ENCODE measurements at places on chromosomes 5 and 9.

DNA sequence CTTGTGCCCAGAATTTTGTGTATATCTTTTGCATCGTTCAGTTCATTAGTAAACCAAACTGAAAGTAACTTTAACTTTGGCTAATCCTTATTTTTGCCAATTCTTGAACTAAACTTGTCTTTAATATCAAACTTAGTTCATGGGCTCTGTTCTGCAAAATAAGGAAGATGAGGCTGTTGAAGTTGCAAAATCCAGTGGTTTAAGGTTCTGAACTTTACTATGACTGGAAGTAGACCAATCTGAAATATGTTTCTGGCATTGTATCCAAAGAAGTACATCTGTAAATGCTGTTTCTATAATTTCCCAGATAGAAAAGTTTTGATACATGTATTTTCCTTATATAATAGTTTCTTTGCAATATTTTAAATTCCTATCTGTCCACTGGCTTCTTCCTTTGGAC, 238.1 kb downstream of the CETN3 start:
- DNase-seq: no peak

DNA sequence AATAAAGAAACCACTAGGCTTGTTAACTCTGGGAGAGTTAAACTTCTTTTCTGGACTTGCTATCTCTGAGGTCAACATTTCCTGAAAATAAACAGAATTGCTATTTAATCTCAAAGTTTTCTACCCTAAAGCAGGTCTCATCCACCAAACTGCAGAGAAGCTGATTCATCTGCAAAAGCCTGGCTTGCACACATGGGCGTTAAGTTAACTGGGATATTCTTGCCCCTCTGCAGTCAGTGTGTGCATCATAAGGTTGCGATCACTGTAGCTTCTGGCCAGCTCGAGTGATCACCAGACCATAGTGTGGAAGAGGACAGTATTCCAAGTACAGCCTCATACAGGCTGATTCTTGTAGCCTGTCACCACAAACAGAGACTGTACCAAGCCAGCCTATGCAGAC, 99.2 kb downstream of the SPOCK1 start:
- no peak for DNase-seq

DNA sequence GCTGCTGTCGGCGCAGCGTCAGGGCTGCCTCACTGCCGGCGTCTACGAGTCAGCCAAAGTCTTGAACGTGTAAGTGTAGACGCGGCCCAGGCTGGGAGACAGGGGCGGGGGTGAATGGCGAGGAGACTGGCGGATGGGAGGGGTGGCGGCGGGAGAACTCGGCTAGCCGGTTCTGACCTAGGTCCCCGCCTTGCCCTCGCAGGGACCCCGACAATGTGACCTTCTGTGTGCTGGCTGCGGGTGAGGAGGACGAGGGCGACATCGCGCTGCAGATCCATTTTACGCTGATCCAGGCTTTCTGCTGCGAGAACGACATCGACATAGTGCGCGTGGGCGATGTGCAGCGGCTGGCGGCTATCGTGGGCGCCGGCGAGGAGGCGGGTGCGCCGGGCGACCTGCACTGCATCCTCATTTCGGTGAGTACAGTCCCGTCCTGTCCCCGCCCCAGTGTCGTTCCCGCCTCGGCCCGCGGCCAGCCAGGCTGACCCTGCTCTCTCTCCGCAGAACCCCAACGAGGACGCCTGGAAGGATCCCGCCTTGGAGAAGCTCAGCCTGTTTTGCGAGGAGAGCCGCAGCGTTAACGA, 745 bp downstream of the GADD45G start:
- DNase-seq: no peak

GRCh38 chr5:118832974-118833373, 155.4 kb downstream of the DTWD2 start:
- no peak for DNase-seq

- no peak for DNase-seq
These were observed 215.1 kb downstream of the SEC61B start for GRCh38 chr9:99437145-99437544.

DNA sequence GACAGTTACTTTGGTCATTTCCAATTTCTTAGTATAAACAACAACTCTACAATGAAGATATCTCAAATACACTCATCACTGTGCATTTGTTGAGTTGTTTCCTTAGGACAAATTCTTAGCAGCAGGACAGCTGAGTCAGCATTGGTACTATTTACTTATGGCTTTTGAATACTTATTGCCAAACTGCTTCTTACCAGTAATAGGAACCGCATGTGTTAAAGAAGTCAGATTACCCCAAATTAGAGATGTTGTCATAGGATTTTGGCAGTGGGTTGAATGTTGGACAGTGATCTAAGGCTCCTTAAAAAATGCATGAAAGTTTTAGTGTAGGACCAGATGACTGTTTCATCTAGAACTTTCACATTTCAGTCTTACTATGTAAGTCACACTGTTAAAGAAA, 280.1 kb upstream of the DMRT1 start:
- no peak for DNase-seq

DNA sequence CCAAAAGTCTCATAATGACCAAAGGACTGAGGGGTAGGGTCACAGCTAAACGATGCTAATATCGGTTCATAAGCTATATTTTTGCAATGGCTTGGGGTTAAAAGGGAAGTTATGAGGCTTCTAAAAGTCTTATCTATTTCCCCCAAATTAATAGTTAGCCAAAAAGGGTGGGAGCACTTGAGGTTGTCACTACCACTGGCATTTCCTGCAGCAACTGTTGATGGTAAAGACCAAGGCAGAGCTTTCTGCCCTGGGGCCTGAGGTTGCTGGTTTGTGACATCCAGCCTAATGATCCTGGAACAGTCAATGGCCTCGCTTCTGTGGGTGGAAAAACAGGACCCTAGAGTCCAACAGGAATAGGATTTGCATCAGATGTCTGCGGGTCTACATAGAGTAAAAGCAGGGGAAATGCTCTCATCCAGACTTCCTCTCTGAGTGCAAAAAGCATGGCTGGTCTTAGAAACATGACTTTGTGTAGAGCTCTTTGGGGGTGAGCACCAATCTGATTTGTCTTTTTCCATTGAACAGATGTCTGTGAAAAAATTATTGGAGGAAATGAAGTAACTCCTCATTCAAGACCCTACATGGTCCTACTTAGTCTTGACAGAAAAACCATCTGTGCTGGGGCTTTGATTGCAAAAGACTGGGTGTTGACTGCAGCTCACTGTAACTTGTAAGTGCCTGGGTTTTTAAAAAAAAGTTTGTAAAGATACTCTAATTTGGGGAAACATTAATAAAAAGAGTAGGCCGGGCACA, 2.7 kb downstream of the GZMA start:
- DNase-seq: no peak

- DNase-seq: no peak
These were observed 20.6 kb upstream of the PSIP1 start for GRCh38 chr9:15531380-15531779.

DNA sequence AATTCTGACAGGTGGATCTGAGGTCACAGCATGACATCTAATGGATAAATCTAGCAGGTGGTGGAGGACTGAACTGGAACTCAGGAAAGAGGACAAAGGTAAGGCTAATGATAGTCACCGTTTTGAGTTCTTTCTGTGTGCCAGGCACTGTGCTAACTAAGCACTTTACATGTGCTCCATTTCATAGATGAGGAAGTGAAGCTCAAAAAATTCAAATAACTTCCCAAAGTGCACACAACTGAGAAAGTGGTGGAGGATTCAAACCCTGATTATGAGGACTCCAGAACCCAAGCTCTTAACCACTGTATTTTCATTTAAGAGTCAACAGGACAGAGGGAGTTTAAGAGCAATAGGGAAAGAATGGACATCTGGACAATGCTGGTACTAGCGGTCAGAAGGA, 7.1 kb upstream of the DELE1 start:
- no peak for DNase-seq

- no peak for DNase-seq
These were observed 44.8 kb upstream of the SNAPC3 start for GRCh38 chr9:15377625-15378540.

DNA sequence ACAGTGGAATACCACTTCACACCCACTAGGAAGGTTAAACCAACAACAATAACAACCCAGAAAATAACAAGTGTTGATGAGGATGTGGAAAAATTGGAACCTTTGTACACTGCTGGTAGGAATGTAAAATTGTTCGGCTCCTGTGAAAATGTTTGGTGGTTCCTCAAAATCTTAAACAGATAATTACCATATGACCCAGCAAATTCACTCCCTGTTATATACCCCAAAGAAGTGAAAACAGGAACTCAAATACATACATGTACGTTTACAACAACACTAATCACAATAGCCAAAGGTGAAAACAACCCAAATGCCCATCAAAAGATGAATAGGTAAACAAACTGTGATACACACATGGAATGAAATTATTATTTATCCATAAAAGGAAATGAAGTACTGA, 178.5 kb upstream of the PHYKPL start:
- no peak for DNase-seq

DNA sequence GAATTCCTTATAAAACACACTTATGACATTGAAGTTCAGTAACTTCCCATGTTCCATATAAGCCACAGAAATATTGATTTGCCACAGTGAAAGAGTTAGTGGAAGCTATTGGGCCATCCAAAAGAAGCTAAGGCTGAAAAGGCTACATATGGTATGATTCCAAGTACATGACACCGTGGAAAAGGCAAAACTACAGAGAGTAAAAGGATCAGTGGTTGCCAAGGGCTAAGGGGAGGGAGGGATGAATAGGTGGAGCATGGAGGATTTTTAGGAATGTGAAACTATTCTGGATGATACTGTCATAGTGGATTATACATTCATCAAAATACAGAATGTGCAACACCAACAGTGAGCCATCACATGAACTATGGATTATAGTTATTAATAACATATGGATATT, 109.7 kb downstream of the F2RL2 start:
- no peak for DNase-seq

DNA sequence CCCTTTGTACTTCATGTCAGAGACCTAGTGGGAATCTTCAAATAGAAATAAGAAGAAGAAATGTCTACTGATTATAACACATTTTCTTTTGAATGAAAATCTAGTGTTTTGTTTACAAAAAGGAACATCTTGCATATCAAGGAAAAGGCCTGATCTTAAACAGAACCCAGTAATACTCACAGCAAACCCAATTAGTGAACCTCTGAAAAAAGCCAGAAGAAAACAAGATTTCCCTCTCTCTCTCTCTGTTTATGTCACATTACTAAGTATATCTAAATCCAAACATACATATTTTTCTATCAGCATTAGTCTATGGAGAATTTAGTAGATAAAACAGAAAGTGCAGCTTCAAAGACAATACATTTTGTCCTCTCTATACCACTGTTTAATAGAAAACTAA, 457.9 kb downstream of the NR2F1-AS1 start:
- no peak for DNase-seq

DNA sequence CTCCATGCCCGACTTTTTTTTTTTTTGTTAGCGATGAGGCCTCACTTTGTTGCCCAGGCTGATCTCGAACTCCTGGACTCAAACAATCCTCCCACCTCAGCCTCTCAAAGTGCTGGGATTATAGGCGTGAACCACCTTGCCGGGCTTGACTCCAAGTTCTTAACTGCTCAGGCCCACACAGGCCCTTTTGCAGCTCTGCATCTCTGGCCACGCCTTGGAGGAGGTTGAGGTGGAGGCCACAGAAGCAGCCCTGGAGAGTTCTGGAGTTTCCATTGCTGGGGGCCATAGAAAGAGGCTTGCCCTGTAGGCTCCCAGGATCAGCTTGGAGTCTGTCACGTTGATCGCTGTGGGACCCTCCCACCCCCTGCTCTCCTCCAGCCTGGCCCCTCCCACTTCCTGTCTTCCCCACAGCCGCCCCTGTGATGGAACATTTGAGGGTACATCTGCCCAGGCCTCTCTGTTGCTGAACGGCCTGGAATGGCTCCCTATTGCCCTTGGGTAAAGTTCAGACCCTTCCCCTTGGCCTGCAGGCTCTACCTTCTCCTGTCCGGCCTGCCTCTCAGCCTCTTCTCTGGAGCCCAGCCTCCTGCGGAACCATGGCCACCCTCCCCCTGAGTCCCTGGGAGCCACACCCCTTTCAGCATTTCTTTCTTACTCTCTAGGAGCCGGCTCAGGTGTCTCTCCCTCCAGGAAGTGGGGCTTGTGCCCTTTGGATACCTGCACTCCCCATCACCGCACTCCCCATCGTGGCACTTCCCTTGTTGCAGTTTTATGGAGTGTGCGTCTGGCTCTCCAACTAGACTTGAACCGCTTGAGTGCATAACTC, 30.4 kb upstream of the IER5L start:
- DNase-seq: peak; percentile 36

DNA sequence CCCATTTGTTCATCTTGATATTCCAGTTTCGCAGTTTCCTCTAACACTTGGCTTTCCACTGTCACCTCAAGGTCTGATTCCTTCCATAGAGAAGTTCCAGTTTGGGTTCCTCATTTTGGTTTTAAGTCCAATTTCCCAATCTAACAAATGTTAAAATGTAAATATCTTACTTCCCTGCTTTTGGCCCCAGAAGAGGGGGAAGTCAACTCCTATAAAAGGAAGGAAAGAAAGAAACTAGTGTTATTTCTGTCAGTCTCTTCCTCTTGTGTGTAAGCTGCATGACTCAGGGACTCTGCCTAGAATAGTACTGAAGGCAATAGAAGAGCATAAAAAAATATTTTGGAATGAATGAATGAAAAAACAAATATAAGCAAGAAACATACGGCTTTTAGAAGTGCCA, 127.5 kb upstream of the CCNG1 start:
- DNase-seq: no peak

DNA sequence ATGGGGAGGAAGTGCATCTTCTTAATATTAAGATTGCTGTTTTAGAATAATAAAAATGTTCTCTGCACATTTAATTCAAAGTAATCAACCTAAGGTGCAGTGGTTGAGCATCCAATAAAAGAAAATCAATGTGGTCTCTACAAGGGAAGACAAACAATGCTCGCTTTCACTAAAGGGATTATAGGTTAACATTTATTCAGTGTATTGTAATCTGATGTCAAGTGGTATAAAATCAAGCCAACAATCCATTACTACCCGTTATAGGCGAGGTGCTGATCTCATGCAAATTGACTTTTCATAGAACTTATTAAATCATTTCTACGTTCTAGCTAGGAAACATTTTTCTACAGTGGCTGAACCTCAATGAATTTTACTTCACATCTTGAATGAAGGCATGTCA, 773.9 kb downstream of the NR2F1-AS1 start:
- no peak for DNase-seq

- peak; percentile 66 for DNase-seq
These were observed 36.8 kb upstream of the TEX48 start for GRCh38 chr9:114718801-114719221.

DNA sequence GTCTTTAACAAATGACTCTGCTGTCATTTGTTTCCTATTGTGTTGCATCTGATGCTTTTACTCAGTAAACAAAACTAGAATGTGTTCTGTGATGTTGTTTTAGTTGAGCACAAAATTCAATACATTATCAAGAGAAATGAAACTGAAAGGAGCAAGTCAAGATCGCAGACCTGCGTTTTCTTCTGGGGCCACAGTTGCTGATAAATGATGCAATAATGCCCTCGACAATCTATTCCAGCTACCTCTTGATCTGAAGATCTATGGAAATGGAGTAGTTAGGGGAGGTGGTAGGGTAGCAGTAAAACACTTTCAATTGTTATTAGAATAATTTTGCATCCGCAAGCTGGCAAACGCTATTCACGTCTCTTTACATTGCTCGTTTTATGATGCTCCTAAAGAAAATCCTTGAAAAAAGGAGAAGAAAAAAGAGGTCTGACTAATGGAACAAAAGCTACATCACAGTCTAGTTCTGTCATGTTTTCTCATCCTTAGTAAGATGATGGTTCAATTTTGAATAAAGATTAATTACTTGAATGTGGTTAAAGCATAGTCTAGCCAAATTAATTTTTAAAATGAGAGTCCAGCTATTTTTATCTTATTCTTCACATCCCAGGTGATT, 1.6 kb downstream of the ZNF366 start:
- no peak for DNase-seq

- no peak for DNase-seq
These were observed 62.3 kb downstream of the GCNT1 start for GRCh38 chr9:76521244-76521681.

All from stimulated activated CD8-positive, alpha-beta memory T cell treated with anti-CD3 and anti-CD28 coated beads, Interleukin-15, amount 100 ng/mL, for 1 hour (primary cell).